WERI-Rb-1 (cell line): ENCODE measurements at places on chromosomes 6 and 20.

GRCh38 chr6:139161817-139162284 is 27.0 kb downstream of the HECA start:
- no peak for DNase-seq

DNA sequence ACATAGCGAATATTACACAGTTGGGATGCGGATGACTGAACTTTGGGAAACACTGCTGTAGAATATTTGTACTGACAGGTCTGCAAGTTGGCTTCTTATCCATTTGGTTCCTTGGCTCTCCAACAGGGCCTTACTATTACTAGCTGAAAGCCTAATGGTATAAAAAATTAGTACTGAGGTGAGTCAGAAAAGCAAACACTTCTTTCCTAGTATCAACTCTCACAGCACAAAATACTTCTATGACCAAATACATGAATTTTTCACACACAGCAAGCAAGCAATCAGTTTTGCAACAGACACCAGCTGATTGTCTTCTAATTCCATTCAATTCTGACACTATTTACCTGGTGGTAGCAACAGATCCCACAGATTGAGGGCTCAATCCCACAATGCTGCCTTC is 168.3 kb downstream of the COL9A1 start:
- no peak for DNase-seq

DNA sequence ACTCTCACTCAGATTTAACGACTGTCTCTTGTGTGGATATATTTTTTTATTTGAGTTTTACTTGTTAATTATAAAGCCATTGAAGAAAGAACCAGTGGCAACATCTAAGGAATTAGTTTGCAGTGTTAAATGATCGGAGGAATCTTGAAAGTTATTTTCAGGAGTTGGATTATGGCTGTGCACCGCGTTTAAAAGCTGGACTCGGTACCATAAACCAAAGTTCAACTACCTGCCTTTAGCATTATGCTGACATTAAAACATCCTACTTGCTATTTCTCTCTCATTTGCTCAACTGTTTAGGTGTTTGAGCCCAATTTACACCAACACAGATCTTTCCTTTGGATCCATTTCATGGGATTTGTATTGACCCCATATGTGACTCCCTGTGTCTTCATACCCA is 289.4 kb upstream of the SASH1 start:
- DNase-seq, result no peak

- DNase-seq, result no peak
These were observed 97.8 kb upstream of the PRDM1 start for GRCh38 chr6:105988321-105988720.

- no peak for DNase-seq
These were observed 9.2 kb upstream of the KIAA1755 start for GRCh38 chr20:38269715-38270114.
